Omental fat pad (tissue), 4 donors: ENCODE measurements at places on chromosomes 1 and 21.

DNA sequence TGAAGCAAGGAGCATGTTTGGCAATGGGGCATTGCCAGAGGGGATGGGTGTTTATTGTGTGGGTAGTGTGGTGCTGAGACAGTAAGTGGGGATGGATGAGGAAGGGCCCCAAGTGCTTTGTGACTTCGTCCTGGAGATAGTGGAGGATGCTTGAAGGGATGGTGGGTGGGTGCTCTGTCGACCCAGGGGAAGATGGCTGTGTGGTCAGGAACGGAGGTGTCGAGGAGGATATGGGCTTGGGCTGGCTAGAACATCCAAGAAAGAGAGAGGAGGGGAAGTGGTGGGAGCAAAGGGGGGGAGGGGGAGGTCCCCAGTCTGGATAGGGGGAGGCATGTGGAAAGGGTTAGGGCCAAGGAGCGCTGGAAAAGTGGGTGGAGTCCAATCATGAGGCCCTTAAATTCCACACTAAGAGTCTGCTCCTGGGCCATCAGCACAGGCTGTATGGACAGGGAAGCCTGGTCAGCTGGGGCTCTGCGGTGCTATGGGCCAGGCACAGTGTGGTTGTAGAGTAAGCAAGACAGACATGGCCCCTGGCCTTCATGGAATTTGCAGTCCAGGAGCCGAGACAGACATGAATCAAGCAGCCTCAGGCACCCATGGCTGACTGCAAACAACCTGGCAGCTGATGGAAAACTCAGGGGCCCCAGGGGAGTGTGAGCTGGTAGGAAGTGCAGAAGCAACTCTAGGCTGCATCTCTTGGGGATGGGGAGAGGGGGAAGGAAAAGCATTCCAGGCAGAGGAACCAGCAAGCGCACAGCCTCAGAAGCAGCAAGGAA, 36.3 kb downstream of the EDN2 start:
- no peak for DNase-seq

DNA sequence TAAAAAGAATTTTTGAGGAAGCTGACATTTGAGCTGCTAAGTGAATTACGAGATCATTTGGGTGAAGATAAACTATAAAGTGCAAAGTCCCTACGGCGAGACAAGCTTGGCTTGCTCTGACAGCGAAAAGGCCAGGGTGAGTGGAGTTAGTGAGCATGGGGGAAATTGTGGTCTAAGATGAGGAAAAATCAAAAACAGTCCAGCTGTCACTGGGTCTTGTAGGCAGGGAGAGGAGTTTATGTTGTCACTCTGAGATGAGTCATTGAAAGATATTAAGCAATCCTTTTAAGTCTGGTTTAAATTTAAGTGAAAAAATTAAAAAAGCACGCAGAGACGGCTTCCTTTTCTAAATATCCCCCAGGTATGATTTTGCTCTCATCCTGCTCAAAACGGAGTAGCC, 601.9 kb downstream of the MRPL39 start:
- DNase-seq = no peak

DNA sequence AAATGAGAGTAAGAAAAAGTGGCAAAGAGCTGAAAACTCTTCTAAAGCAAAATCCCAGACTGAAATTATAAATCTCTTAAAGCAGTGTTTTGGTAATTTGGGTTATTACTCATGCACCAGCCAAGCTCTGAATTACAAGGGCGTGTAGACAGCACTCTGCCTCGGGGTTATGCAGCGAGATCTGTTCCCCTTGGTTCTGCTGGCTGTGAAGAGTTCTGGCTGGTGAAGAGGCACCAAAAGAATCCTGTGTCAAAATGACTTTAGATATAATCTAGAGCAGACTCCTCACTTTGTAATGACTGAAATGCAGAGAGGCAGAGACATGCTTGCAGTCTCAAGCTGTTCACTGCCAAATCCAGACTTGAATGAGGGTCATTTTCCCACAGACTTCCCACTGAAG, 461.8 kb upstream of the CXADR start:
- DNase-seq = no peak

GRCh38 chr1:44034423-44034822, 3.2 kb upstream of the SLC6A9 start:
- no peak for DNase-seq

GRCh38 chr1:43220905-43221778, 48.6 kb upstream of the TMEM125 start:
- DNase-seq = no peak

DNA sequence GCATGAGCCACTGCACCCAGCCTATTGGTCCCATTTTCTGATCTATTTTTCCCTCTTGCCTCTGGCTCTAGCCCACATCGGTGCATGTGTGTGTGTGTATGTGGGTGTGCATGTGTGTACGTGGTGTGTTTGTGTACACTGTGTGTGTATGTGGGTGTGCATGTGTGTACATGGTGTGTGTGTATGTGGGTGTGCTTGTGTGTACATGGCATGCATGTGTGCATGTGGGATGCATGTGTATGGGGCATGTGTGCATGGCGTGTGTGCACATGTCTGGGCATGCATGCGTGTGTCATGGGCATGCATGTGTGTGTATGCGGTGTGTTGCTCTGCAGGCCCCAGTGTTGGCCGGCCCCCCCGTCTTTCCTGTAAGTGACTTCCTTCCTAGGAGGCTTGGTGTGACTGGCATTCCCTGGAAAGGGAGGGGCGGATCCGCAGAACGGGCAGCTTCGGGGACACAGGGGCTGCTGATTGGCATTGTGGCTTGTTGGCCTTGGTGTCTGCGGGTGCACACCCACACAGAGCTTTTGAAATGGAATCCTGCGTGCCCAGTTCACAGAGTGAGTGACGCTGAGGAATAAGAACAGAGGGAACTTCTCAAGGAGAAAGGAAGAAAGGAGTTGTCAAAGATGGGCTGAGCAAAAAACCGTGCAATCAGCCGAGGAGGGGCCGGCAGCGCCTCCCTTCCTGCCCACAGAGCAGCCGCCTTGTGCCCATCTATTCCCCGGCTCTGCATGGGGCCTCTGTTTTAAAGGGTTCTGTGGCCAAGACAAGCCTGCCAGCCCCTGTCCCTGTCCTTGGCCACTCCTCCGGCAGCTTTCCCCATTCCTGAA, 8.0 kb downstream of the PDXK start:
- no peak for DNase-seq

- DNase-seq = peak; percentile 59
These were observed 33.0 kb downstream of the EPHA2 start for GRCh38 chr1:16122916-16123315.

GRCh38 chr1:22153660-22154437, 11.0 kb upstream of the WNT4 start:
- no peak for DNase-seq

DNA sequence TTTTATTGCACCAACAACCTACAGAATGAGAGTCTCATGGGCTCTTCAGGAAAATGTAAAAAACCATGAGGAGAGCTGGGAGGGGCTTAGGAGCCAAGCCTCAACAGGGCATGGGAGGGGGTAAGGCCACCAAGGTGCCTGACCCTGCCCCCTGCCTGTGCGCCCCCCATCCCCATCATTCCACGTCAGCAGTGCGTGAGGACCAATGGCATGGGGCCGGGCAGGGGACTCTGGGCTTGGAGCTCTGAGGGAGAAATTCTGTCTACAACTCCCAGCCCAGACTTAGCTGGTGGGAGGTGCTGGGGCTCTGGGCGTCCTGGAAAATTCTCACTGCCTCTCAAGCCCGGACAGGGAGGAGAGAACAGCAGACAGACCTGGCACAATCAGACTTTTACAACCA, 5.2 kb upstream of the CAMK2N1 start:
- DNase-seq = no peak

DNA sequence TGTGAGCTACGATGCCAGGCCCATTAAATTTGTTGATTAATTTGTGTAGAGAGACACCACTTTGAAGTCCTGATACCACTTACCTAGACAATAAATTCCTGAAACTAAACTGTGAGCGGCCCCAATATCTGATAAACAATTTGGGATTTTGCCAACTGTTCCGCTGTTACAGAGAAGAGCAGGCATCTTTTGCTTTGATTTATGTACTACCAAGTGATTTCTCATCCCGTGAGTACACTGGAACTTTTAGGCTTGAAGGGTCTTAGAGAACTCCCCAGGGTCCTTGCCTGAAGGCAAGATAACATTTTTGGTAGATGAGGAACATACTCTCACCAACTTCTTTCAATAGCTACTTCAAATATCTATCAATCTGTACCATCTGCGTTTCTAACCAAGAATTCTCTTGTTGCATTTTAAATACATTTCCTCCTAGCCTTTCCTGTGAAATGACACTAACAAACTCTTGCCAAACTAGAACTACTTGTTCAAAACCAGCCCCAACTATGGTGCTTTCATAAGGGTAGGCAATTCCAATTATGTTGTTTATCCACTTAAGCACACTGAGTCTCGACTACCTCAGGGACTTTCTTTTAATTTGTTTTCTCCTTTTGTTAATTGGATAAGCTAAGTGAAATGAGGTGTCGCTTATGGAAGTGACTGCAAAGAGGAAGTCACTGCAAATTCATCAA, 23.2 kb upstream of the SLC30A1 start:
- DNase-seq = no peak

GRCh38 chr21:42296501-42296900, 18.7 kb downstream of the TFF3 start:
- no peak for DNase-seq

- DNase-seq = no peak
These were observed 4.7 kb downstream of the IGSF8 start for GRCh38 chr1:160093624-160094290.

DNA sequence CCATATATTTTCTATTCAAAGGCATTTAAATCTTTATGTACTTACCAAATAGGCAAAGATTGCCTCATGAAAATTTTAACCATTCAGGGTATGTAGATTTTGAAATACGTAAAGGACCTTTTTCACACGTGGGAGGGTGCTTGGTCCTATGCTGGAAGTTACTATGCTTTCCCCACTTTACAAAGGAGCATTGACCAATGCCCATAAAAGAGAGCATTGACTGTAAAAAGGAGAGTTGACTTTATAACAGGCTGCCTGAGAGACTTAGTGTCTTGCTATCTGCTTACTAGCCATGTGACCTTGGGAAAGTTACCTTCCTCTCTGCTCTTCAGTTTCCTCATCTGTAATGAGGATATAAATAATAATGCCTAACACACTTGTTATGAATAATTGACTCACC, 346.5 kb downstream of the USH2A start:
- no peak for DNase-seq

DNA sequence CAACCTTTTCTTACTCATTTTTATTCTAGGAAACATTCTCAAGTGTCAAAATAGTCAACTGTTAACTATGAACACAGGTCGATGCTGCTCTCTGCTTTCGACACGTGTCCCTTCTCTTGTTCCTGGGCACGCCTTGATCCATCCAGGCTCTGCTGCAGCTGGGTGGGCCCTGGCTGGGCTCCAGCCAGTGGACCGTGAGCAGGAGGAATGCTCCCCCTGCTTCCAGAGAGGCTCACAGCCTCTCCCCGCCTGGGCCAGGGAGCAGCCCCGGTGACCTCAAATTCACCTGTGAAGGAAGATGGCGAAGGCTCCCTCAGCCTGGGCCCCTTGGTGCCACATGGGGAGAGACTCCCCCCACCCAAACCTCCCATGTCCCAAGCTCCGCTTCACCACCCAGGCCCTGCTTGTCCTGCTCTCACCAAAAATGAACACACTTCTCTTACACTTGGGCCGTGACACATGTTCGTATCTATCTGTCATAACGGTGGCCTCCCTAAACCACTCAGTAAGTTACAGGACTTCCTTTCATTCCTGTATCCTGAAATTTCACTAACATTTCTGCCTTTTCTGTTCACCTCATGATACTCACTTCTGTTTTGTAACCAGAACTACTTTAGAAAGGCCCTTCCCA, 24.6 kb upstream of the ADARB1 start:
- no peak for DNase-seq

DNA sequence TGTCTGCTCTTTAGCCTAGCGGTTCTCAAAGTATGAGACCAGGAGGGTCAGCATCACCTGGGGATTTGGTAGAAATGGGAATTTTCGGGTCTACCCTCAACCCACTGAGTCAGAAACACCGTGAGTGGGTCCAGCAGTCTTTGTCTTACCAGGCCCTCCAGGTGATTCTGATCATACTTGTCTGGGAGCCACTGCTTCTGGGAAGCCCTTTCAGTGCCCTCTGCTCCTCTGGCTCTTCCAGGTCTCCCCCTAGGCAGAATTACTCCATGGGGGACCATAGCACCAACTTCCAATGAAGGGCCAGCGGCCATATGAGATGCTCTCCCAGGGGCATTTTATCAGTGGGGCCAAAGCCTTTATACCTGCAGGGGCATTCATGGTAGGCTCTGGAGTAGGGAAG, 81.0 kb upstream of the ETV3 start:
- DNase-seq = no peak

GRCh38 chr1:174988986-174989385, 10.8 kb upstream of the CACYBP start:
- no peak for DNase-seq

DNA sequence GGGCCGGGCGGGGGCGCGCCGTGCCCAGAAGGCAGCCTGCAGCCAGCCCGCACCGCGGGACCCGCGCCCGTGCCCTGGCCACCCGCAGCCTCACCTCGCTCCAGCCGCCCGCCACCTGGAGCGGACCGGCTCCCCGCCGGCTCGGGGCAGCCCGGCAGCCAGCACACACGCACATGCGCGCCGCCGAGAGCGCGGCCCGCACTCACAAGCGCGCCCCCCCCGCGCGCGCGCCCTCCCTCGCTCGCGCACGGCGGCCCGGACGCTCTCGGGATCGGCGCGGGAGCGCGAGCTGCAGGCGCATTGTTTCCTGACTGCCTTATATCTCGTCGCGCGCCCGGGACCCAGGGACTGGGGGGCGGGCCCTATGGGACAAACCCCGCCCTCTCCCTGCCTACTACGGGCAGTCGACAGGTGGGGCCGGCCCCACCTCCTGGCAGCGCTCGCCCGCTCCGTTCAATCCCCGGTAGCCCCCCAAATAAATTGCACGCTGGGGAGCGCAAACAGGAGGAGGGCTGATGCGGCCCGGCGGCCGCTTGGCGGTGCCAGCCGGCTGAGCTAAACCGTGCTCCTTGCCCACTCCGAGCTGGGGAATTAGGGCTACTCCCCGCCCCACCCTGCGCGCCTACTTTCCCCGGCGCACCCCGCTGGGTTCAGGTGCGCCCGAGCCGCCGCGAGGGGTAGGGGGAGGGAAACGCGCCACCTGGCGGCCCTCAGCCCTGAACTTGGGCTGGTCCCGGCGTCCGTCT, at the start of gene MYCL:
Gene MYCL (minus strand): TSS at position 204 of the 746 bp plus-strand sequence. CDS start 483 bp downstream, outside the sequence.
- DNase-seq = peak; percentile 42

DNA sequence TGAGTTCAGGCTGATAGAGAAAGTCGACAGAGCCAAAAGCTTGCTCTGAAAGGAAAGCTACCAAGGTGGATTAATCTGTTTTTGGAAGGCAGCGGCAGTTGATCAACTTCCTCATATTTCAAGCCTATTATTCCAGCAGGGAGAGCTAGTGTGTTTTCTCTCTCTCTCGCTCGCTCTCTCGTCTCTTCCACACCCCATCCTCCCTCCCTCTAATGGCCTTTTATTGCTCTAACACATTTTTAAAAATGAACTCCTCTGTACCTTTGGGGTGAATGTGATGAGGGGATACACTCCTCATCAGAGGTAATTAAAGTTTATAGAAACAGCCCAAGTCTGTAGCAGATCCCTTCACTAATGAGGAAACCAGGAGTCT, 126.4 kb downstream of the CLIC6 start:
- no peak for DNase-seq
